GM12878 (cell line): ENCODE measurements at places on chromosomes 2 and 18.

DNA sequence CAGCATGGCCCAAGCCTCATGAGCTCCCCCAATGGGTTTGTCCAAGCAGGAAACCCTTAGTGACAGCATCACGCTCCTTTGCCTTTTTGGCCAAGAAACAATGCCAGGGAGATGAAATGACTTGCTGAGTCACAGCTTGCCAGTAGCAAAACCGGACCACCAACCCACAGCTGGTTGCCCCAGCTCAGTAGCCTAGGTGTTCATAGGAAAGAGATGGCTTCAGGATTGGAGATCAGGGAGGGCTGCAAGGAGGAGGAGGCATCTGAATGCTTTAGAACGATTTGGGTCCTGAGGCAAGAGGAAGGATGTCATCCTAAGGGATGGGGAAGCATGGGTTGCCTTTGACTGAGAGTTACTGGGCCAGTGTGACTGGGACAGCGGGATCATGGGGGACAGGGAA, 116.7 kb downstream of the CELF4 start:
- DNase-seq: no peak

GRCh38 chr2:4122726-4123125, 419.4 kb downstream of the DCDC2C start:
- no peak for DNase-seq

DNA sequence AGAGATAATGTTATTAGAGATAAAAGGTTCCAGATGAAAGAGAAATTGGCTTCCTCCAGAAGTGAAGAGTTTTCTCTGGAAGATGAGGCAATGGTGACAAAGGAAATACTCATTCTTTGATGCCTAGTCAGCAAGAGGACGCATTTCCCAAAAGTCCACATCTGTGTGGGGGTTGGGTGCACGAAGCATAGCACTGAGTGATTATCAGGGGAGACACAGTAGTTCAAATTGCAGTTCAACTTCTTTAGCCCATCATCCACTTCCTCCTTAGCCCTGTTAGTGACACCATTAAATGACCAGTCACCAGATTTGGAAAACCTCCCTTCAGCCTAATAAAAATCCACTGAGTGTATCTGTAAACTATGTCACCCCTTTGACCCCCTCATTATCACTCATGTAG, 80.9 kb upstream of the PHLPP1 start:
- DNase-seq: no peak

GRCh38 chr2:6845903-6846302, 19.8 kb downstream of the CMPK2 start:
- no peak for DNase-seq

- no peak for DNase-seq
These were observed 94.4 kb upstream of the XPO1 start for GRCh38 chr2:61632276-61633169.

- no peak for DNase-seq
These were observed 61.7 kb upstream of the LCLAT1 start for GRCh38 chr2:30385327-30385726.

DNA sequence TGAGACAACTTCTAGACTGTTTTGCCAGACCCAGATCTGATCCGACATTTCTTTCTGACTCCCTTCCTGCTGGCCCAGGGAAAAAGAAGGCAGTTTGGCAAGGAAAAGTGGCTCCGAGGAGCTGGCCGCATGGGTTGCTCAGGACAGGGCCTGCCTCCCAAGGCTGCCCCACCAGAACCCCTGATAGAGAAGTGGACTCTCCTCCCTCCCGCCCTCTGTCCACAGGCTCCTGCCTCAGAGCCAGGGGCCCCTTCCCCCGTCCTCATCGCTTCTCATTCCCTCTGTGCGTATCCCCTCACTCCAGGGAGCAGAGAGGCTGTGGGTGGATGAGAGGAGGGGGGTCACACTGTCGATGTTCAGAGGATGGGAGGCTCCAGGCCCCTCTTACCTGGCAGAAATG, 110.2 kb downstream of the TNS1 start:
- no peak for DNase-seq

DNA sequence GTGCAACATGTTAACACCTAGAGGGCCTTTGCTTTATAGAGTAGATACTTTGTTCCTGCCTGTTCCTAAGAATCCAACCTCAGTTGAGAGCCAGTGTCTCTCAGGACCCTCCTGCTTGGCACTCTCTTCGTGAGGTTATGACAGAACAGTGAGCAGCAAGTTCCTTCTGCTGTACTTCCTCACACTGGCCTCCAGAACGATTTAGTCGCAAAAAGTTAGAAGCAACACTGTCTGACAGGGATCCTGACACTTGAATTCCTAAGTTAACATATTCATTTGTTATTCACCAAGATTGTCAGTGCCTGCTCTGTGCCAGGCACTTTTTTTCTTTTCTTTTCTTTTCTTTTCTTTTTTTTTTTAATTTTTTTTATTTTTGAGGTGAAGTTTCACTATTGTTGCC, 57.0 kb upstream of the ITM2C start:
- no peak for DNase-seq

- no peak for DNase-seq
These were observed 311.9 kb upstream of the KLHL29 start for GRCh38 chr2:23073056-23073455.

DNA sequence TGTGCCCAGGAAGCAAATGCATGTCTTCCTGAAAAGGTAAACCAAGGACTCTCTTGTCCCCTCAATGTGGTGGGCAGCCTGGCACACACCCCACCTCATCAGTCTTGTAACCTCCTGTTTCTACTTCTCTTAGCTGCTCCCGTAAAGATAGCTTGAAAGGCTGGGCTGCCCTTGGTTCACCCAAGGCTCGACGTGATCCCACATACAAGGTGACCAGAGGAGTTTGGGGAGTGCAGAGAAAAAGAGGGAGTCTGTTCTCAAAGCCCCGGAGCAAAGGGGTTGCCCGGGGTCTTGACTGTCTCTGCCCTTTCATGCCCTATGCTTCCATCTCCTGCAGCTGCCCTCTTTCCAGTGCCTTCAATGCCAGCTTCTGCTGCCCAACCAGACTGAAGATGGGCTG, 18.3 kb upstream of the FOSL2 start:
- DNase-seq: no peak

GRCh38 chr18:36499938-36500337, 202.4 kb downstream of the FHOD3 start:
- peak; percentile 66 for DNase-seq

DNA sequence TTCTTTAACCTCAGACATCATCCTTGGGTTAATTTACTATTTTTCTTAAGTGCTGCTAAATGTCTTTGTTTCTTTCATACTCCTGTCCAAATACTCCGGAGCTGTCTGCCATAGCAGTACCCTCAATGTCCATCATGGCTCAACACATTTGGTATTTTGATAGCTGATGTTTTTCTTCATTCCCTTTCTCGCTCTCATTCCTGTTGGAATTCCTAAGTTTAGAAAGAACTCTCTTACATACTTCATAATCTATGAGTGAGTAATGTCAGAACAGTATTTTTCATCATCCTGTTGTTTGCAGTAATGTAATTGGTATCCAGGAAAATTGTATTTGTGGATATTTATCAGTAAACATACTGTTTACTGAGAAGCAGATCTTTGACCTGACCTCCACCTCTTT, 282.9 kb downstream of the PTGR3 start:
- DNase-seq: no peak

GRCh38 chr2:27832396-27832795, 57.8 kb downstream of the RBKS start:
- no peak for DNase-seq

DNA sequence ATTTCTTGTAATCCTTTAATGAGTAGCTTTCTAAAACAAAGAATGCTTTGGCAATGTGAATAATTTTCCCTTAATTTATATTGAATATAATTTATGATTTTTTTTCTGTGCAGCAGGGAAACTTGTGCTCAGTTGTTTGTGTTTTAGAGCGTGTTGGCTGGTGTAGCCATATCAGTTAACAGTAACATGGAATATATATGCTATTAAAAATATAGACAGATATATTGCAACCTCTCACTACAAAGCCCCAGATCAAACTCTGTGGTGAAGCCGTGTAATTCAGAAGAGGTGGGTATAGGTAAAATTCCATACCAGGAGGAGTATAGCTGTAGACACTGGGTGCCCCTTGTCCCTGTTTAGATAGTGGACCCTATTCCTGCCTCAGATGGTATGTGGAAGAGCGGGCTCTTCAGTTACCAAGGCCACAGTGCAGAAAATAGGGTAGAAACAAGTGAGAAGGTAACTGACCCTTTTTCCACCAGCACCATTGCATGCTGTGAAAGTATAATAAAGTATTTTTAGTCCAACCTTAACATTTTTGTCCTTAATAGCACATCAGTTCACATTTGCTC, 18.1 kb upstream of the RASGRP3 start:
- no peak for DNase-seq

DNA sequence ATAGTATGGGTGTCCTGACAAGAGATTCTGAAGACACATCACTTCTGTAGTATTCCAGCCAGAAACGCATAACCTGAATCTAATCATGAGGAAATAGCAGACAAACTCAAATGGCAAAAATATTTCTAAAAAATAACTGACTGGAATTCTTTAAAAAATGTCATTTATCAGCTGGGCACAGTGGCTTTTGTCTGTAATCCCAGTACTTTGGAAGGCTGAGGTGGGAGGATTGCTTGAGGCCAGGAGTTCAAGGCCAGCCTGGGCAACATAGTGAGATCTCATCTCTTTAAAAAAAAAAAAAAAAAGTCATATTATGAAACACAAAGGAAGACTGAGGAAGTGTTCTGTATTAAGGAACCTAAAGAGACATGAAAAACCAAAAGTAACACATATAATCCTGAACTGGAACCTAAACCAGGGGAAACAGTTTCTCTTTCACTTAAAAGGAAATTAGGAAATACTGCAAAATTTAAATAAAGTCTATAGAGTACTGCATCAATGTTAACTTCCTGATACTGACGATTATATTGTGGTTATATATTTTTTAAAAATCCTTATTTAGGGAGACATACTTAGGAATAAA, 29.9 kb downstream of the SESTD1 start:
- no peak for DNase-seq

GRCh38 chr2:168241208-168241607, 6.2 kb downstream of the STK39 start:
- DNase-seq: no peak

- no peak for DNase-seq
These were observed 73.8 kb upstream of the RAB6C start for GRCh38 chr2:129905664-129906081.

DNA sequence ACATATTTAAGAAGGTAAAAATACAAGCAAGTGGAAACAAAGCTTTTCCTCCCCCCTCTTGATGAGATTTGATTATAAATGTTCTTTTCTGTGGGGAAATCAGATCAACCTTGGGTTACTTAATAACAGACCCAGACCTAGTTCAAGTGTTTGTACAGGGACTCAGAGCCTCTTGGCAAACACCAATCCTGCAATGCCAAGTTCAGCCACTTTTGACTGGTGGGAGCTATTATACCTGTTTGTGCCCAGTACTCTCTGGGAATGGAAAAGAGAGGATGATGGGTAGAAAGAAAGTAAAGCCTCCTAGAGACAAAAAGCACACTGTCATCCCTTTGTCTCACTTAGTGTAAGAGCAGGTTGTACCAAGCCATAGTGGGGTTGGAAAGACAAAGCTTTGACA, 63.8 kb upstream of the EPHA4 start:
- no peak for DNase-seq

GRCh38 chr2:136065384-136065783, 52.6 kb downstream of the CXCR4 start:
- DNase-seq: no peak

GRCh38 chr2:66897691-66898150, 462.8 kb downstream of the MEIS1 start:
- DNase-seq: no peak

- no peak for DNase-seq
These were observed 3.2 kb downstream of the UBE2E3 start for GRCh38 chr2:180983468-180984242.

DNA sequence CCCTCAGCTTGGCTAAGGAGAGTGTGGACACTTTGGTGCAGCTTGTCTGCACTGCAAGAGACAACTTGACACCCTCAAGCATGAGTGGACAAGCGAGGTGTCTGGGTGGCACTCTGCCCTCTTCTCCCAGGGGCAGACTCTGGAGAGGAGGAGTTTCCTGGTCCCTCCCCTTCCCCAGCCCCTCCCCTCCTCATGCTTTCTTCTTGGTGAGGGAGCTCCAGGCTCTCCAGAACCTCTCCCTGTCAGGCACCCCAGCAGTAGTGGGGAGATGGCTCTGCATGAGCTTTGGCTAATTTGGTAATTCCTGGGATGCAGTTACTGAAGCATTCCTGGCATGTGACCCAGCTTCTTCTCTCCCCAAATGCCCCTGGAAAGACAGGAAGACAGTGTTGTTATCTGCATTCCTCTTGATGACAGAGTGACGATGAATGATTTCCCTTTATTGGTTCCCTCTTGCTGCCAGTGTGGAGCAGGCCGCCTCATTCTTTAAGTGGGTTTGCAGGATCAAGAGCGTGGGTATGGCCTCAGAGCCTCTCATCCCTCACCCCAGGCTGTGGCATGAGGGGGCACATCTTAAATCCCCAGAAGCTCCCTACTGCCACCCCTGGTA, 89.2 kb downstream of the STPG4 start:
- DNase-seq: no peak

DNA sequence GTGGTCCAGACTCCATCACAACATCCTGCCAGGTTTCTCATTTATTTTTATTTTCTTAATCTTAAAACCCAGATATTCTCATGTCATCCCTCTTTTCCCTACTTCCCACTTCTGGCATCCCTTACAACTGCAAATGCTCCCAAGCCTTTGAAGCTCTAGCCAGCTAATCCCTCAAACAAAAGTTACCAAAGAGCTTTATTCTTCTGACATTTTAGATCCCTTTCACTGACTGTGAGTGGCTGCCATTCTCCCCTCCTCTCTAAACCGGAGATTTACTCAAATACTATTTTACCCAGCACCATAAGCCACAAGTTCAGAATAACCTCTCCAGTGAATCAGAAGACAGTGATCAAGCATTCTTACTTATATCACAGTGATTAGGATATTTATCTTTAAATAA, 569.0 kb upstream of the SYT4 start:
- no peak for DNase-seq

- DNase-seq: no peak
These were observed 79.6 kb downstream of the SUMO1 start for GRCh38 chr2:202158796-202159195.

- no peak for DNase-seq
These were observed 5.2 kb upstream of the SLC35F6 start for GRCh38 chr2:26758790-26759321.

GRCh38 chr2:152560873-152561595, 156.2 kb downstream of the PRPF40A start:
- no peak for DNase-seq

DNA sequence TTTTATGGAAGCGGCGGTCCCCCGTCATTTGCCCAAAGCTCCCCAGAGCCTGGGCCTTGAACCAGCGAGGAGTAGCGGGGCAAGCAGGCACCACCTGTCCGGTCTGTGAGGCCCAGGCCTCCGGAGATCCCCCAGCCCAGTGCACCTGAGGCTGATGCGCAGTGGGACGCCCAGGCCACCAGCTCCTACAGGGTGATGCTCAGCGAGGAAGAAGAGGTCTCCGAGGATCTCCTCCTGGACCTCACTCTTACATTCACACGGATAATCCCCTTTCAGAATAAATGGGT, 220.2 kb downstream of the NDUFA10 start:
- no peak for DNase-seq

DNA sequence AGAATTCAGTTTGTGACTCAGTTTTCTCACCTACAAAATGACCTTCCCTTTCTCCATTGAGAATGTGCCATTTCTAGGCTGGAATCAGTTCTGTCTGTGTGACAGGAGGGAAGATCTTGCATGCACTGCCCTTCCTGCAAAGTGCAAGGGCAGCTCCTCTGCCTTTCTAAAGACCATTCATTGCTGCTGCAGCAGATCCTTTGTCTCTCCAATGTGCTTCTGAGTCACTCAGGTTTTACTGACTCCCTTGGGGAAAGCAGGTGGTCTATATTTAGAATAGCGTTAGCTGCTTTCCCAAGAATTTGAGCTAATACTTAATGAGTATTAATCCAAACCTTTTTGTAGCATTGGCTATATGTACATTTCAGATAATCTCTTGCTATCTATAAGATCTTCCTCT, 62.5 kb downstream of the DAW1 start:
- no peak for DNase-seq
